ENCODE measurements at places on chromosomes 1 and 21.

GRCh38 chr1:235907187-235907896, 40.6 kb upstream of the LYST start:
- no peak for DNase-seq

GRCh38 chr1:228074954-228075730, 7.4 kb upstream of the ARF1 start:
- no peak for DNase-seq

- no peak for DNase-seq
Measured at GRCh38 chr1:94969137-94969536, 42.2 kb upstream of the CNN3 start.

DNA sequence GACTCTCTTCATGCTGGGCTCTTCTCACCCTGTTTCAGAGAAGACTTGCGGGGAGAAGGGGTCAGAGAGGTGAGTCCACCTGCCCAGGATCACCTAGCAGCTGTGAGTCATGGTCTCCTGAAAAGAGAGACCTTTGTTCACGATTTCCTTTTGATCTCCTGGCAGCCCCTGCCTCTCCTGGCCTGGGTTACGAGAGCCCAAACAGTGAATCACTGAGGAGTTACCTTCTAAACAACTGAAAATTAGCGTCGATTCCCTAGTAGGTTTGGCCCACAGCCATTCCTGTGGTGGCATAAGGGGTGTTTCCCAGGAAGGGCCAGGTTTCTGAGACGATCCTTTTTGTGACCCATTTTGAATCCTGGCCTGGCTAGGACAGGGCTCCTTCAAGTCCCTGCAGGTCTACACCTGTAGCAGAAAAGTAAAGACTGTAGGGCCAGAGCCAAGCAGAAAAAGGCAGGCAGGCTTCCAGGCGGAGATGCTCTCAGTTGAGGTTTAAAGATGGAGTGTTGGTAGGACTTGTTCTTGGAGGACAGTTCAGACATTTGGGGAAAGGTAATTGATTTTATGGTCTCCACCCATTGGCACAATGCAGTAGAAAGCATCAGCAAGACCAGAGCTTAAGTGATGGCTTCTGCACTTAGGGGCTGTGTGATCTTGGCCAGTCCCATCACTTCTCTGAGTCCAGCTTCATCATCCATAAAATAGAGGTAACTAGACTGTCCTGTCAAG, 2.1 kb upstream of the PLA2G2E start:
- no peak for DNase-seq

DNA sequence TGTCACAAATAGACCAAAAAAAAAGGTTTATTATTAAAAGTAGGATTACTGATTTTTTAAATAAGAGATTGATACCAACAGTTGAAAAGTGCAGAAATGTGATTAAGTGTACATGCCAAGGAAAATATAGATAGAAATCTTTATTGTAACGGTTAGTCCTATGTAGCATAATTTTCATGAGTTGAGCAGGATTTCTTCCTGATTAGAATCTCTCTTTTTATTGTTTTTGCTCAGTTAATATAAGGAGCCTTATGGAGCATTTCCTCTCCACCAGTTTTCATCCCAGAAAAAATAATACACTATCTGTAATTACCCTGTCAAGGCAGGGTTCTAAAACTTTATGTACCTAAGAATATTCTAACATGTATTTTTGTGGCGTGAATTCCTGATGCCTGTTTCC, 23.4 kb downstream of the CAPZA1 start:
- DNase-seq: no peak

GRCh38 chr1:235784950-235785349, 81.8 kb downstream of the LYST start:
- no peak for DNase-seq
